ENCODE measurements at places on chromosomes 3 and 15.

DNA sequence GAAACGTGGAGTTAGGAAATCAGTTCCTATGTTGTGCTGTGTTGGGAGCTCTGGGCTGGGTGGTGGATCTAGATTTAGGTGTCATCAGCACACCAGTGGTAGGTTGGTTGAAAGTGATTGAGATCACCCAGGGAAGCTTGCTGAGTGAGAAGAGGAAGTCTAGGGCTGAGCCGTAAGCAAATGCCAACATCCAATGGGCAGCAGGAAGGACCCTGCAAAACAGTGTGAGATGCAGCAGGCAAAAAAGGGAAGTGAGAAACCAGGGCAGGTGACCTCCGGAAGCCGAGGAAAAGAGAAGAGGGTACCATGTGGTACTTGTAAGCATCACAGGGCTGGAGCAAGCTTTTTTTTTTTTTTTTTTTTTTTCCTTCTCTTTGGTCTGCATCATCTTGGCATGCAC lies 15.9 kb upstream of the COPG1 start:
- DNase-seq: no peak

- DNase-seq: no peak
Measured at GRCh38 chr15:39947401-39948197, 13.7 kb downstream of the EIF2AK4 start.

- DNase-seq: no peak
Measured at GRCh38 chr3:161558236-161558635, 61.6 kb downstream of the OTOL1 start.

DNA sequence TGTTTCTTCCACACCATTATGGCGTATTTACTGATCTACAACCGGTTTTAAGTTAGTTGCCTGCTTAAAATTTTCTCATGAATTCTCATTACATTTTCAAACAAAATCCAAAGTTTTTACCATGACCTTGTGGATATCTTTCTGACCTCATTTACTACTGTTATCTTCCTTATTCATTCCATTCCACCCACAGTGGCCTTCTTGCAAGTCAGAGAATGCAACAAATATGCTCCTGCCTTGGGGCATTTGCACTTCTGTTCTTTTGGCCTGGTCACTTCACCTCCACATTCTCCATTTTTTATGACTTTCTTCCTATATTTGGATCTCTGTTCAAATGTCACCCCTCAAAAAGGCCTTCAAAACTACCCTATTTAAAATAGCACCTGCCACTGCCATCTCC lies 8.8 kb upstream of the SLC15A2 start:
- DNase-seq: no peak

DNA sequence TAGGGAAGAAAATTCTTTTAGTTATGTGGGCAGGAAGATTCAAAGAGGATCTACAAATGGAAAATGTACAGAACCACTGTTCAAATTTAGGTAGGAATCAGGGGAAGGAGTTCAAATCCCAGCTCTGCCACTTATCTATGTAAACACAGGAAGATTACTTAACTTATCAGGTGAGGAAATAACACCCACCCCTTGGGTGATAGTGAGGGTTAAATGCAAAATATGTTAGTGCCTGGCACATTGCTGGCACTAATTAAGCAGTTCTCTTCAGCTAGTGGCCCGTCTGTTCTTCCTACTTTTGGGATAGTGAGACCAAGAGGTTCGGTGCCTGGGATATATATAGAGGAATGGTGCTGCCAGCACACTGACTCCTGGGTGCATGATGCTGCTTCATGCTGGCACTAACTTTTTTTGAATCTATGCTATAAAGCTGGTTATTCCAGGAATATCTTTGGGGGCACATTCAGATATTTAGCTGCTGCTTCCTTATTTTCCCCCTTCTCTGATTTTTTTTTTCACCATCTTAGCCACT lies 83.8 kb downstream of the XRN1 start:
- no peak for DNase-seq

- DNase-seq: no peak
Measured at GRCh38 chr3:14438929-14439328, 36.5 kb downstream of the SLC6A6 start.
